Renal pelvis (tissue), 12 donors: ENCODE measurements at places on chromosomes 1 and 21. TPM values are rescaled to one million over a fixed set of nuclear protein-coding genes. Genes with fewer than 3 reads are reported as not detected.

AUNIP gene
- 3.0 TPM for polyA plus RNA-seq

XCL2 gene
- polyA plus RNA-seq, result not detected

DNA sequence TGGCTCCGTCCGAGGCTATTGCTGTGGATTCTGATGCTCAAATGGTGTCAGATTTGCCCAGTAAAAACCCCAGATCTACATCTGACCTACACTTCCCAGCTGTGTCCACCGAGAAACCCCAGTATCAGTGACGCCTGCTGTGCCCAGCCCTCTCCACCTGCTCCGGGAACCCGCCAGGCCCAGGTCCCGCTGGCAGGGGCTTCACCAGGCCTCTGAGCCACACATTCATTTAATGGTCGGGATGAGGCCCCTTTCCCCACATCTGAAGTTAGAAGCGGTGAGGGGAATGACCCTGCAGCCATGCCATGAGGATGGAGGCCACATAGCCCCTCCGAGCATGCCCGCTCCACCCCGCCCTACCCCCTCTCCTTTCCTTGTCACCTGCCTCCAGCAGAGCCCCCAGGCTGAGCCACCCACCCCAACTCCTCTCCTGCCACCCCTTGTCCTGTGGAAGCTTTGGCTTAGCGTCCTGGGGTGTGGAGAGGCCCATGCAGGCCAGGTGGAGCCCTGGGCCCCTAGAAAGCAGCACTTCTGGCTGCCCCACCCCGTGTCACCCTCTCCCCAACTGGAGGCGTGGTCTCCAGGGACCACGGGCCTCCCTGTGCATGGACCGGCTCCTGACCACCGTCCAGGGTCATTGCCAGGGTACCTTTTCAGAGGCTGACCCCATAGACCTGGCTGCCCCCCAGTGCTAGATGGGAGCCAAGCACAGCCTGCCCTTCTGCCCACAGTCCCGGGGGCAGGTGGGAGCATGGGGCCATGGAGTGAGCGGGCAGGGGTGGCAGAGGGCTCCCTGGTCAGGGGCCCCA, 8.0 kb downstream of the TNFRSF14 start:
- no peak for DNase-seq

FCRL4 gene
- polyA plus RNA-seq, result not detected

GRCh38 chr21:14096172-14096571, 114.6 kb downstream of the LIPI start:
- no peak for DNase-seq

- no peak for DNase-seq
Observed at GRCh38 chr21:40840401-40841125, 6.4 kb downstream of the DSCAM start.

GRCh38 chr21:45534636-45535331, 7.5 kb downstream of the SLC19A1 start:
- peak; percentile 48 for DNase-seq

OR2L8 gene
- polyA plus RNA-seq, result not detected

GRCh38 chr1:3327389-3327702, 127.1 kb upstream of the ARHGEF16 start:
- no peak for DNase-seq

GPA33 gene
- polyA plus RNA-seq, result 0.64 TPM

GPATCH2 gene
- 22.3 TPM for polyA plus RNA-seq

- no peak for DNase-seq
Observed at GRCh38 chr1:243939167-243939848, 89.3 kb upstream of the AKT3 start.

RASSF5 gene
- polyA plus RNA-seq, result 4.6 TPM

DNA sequence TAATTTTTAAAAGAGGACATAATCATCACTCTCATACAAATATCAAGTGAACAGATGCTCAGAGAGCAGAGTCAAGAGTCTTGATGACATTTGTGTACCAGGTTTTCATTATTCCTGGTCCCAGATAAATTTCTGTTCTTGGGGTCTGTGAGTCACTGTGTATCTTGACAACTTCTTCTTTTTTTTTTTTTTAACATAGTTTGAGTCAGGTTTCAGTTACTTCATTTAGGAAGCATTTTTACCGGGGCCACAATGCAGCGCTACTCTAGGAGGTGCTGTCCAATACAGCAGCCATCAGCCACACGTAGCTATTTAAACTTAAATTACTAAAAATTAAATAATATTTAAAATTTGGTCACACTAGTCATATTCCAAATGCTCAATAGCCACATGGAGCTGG, 188.1 kb upstream of the SAMSN1 start:
- DNase-seq, result no peak

LIN28A gene
- polyA plus RNA-seq, result 0.09 TPM

RNU1-4 gene
- not detected for polyA plus RNA-seq

GRCh38 chr1:30165116-30165515, 558.3 kb downstream of the MATN1 start:
- DNase-seq, result no peak

NDUFV3 gene
- polyA plus RNA-seq, result 32.5 TPM

GNAI3 gene
- polyA plus RNA-seq, result 10.9 TPM

- DNase-seq, result no peak
Observed at GRCh38 chr1:199843861-199844260, 183.6 kb upstream of the NR5A2 start.

DNA sequence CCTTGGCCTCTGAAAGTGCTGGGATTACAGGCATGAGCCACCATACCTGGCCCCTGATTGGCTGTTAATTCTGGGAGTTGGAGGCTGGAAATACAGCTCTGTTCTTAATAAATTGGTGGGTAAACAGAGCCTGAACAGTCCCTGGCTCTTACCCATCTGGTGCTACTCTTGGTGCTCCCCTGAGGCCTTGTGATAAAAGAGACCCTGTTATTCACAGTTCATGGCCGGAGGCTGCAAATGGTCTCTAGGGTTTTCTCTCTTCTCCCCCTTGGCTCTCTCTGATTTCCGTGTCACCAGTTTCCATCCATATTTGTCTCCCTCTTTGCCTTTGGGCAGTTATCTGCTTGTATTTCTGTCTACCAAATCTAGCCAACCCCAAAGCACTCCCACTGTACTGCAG, 17.2 kb downstream of the NFASC start:
- no peak for DNase-seq

GRCh38 chr1:2091611-2092604, 41.7 kb downstream of the PRKCZ start:
- DNase-seq, result no peak

GRCh38 chr1:60886793-60887331, 195.5 kb upstream of the NFIA start:
- DNase-seq, result peak; percentile 15

DNA sequence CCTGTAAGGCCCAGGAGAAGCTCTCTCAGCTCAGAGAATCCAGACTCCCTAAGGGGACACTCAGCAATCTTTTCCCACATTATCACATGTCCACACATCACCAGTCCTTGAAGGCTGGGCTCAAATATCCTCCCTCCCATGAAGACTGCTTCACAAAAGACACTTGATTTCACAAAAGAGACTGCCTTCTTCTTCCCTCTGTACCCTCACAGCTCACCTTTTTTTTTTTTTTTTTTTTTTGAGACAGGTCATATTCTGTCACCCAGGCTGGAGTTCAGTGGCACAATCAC, 1.5 kb downstream of the CD58 start:
- no peak for DNase-seq

DNA sequence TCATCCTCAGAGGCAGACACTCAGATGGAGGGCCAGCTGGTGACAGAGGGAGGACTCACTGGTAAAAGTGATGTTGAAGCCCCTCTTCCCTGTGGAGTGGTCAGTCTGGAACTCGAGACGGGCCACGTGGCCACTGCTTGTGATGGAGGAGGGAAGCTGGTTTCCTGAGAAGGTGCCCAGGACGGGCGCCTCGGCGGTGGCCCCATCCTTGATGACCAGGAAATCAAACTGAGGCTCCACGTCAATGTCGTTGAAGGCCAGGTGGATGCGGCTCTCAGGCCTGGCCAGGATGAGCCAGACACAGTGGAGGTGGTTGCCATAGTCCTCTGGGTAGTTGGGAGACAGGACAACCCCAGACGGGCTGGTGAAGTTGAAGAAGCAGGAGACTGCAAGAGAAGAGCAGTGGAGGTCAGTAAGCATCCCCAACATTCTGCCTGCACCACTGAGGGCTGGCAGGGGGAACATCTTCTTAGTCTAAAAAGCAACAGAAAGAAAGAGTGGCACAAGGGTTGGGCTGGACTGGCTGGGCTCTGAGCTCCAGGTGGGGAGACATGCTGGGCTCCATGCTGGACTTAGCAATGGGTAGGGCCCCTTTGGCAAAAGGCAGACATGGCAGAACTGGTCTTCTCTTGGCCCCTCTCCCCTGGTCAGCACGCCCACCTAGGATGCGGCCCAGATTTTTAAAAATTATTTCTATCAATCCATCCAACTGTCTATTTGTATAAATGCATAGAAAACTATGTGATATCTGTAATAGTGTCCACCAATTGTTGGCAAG, 120.5 kb upstream of the HMGB4 start:
- DNase-seq, result no peak

DNA sequence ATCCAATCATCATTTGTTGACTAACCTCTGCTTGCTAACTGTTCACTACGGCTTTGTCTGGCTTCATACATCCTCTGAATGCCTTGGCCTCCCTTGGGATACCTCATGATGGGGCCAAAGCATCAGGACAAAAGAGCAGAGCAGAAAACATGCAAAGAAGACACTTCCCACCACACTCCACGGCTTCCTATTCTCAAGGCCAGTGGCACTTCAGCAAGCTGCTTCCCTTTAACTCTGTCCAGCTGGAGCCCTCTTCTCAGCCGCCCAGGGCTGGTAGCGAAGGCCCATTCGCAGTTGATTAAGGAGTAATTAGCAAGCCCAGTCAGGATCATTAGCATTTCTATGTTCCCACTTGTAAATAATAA, 224.3 kb upstream of the FGGY start:
- DNase-seq, result no peak

CSMD2 gene
- polyA plus RNA-seq, result 1.3 TPM

DNA sequence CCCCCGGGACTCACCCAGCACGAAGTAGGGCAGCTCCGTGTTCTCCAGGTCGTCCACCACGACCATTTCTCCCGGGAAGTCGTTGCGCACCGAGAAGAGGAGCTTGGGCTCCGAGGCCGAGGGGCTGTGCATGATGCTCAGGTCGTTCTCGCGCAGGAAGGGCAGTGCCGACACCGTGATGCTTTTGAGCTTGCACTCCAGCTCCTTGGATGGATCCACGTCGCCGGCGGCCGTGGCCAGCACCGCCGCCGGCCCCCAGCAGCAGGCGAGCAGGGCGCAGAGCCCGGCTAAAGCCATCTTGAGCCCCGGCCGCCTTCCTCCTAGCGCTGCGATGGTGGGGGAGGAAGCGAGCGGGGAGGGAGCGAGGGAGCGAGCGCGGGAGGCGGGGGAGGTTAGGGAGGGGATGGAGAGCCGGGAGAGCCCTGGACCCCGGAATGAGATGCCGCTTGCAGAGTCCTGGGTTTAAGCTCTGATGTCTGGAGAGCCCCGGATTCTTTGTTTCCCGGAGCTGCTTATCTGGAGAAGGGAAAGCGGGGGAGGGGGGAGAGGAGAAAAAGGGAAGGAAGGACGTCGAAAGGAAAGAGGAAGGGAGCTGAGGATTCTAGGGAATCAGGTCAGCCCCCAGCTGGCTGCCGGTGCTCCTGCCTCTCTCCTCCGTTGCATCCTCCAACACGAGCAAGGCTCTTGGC, at the start of gene ASTN1:
Gene ASTN1 (minus strand): TSS at position 333 of the 689 bp plus-strand sequence. CDS start 36 bp downstream, at position 297.
- DNase-seq, result peak; percentile 47

DNA sequence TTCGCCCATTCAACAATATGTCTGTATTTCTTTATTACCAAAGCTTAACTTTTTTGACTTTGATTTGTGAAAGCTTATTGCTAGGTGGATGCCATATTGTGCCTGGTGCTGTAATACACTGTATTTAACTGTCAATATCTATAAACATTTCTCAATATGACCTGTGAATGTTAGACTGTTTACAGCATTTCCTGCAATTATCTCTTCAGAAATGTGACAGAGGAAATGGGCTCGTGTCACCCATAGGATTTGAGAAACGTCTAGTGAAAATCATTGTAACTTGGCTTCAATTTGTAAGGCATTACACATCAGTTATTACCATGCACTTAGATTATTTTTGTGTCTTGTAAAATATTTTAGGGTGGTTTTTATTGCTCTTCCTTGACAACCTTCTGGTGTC, 237.8 kb upstream of the ADGRL2 start:
- no peak for DNase-seq

WNT9A gene
- polyA plus RNA-seq, result 1.6 TPM

- DNase-seq, result no peak
Observed at GRCh38 chr1:75444220-75444619, 166.7 kb downstream of the SLC44A5 start.

DNA sequence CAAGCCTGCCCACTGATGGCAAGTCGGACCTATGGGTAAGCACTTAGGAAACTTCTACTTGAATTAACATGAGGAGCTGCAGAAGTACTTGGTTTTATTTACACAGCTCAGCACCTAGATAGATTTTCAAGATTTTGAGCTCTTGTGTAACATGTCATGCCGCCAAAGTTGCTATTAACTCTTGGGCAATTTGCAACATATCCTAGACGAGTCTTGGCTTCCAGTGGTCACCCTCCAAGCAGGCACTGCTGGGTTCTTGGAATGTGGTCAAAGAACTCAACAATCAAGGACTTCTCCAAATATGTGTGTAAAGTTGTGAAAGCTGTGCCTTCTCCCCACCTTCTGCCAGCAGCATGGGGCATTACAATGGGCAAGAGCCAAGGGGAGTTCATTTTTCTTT, 17.8 kb upstream of the GUCA2B start:
- no peak for DNase-seq

ATAD3C gene
- polyA plus RNA-seq, result 4.6 TPM

- DNase-seq, result no peak
Observed at GRCh38 chr1:89989099-89989498, 5.8 kb upstream of the ZNF326 start.

GRCh38 chr1:245007852-245008251, 143.5 kb upstream of the HNRNPU start:
- no peak for DNase-seq

- DNase-seq, result no peak
Observed at GRCh38 chr1:10975567-10976326, 36.7 kb upstream of the TARDBP start.

DNA sequence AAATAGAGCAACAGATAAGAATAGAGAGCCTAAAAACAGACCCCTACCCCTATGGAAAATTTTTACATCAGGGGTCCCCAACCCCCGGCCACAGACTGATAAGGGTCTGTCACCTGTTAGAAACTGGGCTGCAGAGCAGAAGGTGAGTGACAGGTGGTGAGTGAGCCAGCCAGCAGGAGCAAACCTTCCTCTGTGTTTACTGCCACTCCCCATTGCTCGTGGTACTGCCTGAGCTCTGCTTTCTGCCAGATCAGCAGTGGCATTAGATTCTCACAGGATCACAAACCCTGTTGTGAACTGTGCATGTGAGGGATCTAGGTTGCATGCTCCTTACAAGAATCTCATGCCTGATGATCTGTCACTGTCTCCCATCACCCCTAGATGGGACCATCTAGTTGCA, 174.1 kb downstream of the FOXD2 start:
- DNase-seq, result no peak

GRCh38 chr1:212434992-212435391, 2.3 kb downstream of the NENF start:
- DNase-seq, result no peak

GRCh38 chr21:44556879-44557278, 1.7 kb downstream of the KRTAP10-3 start:
- DNase-seq, result no peak
